Activated T-helper 2 cell treated with anti-CD3 and anti-CD28 coated beads, Interferon-gamma antibody, Interleukin-2, Interleukin-4, amounts not matched to agents 10 μg/mL and 5 μg/mL and 100 μg/mL, durations not matched to agents 14 hours and 24 hours and 36 hours (primary cell): ENCODE measurements at places on chromosomes 2 and 18.

DNA sequence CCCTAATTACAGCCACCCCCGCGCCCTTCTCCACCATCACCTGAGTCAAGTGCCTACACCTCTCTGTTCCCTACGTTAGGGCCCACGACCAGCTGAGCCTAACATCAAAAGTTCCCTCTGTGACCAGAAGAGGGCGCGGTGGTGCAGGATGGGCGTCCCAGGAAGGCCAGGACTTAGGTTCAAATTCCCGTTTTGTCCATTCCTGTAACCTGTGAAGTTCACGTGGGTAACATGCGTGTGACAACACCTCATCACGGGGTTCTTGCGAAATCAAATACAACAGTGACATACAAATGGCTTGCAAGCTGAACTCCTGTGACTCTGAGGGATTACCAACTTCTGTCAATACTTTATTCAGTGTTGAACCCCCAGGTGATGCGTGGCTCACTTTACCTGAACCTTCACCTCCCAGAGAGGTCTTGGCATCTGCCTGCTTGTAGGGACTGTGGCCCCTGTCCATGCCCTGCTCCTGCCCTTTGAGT, 207.9 kb downstream of the ARL4C start:
- DNase-seq = peak; percentile 67

DNA sequence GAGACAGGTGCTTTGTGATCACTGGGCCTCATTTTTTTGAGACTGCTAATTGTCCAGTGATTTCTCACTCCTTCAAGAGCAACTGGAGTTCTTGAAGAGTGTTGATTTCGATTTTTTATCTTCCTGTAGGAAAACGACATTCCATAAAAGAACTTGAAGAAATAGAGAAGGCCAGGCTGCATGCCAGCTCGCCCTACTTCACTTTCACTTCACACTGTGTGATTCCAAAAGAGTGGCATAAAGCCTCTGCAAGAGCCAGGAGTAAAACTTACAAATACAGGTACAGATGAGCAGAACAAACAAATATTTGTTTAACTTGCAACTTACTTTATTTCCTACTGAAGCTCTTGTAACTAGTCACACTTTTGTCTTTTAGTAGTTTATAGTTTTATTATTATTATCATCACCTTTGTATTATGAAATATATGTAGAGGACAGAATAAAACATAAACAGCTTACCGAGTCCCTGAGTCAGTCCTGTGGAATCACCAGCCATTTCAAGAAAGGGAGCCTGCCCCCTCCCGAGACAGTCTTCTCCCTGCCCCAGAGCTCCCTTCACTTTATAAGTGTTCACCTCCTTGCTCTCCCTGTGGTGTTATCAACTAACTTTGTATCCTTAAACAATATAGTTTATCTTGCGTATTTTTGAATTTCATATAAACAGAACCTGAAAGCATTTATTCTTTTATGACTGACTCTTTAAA, 8.7 kb downstream of the FAM228A start:
- no peak for DNase-seq

DNA sequence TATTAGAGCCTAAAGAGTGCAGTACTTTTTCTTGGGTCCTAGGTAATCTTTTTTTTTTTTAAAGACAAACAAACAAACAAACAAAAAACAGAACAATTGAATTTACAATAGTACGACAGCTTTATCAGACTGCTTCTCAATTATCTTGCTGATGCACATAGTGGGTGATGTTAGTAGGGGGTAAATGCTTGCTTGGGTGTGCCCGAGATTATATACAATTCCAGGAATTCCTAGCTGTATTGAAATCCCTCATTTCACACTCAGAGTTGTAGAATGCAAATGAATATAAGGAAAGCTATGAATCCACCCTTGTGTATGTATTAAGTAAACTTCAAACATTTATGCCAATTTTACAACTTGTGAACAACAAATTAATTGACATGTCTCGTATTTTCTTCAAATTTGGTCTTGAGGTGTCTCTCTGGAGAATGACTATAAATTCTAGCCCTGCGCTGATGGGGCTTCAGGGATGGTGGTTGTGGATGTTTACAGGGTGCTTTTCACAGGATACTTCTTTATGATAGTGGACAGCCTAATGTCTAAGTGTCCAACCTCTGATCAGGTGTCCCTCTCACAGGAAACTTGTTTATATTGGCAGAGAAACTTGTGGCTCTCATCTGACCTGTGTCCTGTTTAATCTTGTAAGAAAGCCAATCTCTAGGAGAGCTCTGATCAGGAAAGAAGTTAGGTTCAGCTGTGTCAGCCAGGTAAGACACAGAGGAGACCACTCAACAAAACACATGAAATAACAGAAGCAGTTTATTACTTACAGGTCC, 61.9 kb upstream of the SLC39A10 start:
- DNase-seq = no peak

- no peak for DNase-seq
These were observed 400.3 kb downstream of the NCKAP5 start for GRCh38 chr2:133167990-133168389.

GRCh38 chr2:230155359-230155758, 64.4 kb downstream of the SP110 start:
- no peak for DNase-seq

DNA sequence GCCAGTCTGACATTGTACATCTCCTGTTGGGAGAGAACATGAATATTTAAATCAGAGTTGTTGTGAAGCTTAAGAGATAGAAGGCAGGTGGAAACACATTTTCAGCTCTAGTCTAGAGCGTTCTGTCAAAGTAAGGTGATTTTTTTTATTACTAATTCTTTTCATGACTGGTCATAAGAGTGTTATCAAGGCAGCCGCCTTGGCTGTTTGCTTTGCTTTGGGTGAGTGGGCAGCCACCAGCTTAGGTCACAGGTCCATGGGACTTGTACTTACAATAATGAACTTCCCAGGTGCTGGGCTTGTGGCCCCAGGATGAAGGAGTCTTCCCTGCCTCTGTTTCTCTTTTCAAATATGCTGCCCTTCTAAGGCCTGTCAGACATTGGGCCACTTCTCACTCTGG, 256.3 kb downstream of the SRBD1 start:
- DNase-seq = no peak

DNA sequence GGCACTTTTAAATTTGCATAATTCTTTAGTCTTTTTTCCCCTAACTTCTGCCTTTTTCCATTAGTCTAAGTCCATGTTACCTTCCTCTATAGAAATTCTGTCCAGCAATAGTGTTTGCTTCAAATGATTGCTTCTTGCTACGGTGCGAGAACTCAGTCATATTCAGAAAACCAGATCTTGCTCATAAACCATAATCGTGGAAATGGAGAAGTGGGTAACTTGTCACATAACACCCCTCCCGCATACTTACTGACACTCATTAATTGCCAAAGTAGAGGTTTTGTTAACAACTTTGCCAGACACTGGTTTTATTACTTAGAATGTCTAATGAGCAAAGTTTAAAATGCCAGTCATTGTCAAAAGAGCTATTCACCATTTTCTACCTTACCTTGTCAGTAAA, 94.3 kb upstream of the TWSG1 start:
- no peak for DNase-seq

DNA sequence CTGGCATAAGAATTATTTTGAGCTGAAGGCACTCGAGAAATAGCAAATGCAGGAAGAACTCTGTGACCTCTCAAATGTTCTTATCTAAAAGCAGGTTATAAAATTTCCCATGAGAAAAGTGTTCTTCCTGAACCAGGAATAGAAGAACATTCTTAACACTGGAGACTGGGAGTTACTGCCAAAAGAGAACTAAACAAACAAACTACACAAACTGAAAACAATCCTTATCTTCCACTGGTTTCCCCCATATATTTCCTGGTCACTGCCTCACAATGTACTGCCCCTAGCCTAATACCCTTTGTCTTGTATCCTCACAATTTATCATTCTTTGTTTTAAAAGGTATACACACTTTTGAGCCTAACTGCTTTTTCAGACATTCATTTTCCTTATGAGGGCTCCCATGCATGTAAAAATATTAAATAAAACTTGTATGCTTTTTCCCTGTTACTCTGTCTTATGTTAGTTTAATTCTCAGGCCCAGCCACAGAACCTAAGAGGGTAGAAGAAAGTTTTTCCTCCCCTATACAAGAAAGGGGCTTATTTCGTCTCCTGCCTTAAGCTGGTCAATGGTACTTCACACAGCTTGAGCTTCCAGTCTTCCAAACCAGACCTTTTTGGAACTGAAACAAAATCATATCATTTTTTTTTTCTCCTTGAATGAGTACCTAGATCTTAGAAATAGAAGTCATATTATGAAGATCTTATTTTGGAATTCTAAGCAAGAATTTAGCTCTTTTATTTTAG, 110.6 kb downstream of the MSTN start:
- no peak for DNase-seq

GRCh38 chr2:211306929-211307328, 750.5 kb downstream of the CPS1 start:
- DNase-seq = no peak

DNA sequence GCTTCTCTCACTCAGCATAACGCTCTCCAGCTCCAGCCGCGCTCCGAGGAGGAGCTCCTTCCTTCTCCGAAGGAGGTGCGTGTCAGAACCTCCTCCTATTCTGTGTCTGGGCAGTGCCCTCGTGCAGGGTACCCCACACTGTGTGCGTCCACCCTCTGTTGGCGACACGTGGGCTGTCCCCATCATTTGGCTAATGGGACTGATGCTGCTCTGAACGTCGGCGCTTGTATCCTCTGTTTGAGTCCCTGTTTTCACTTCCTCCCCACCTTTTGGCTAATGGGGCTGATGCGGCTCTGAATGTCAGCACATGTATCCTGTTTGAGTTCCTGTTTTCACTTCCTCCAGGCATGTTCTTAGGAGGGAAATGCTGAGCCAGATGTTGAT, 22.2 kb downstream of the KCNG2 start:
- DNase-seq = no peak
